Esophagus mucosa (tissue), 1 donor: ENCODE measurements at places on chromosomes 5 and 9.

GRCh38 chr5:39452846-39453245 lies 28.1 kb upstream of the DAB2 start:
- no peak for ATAC-seq

DNA sequence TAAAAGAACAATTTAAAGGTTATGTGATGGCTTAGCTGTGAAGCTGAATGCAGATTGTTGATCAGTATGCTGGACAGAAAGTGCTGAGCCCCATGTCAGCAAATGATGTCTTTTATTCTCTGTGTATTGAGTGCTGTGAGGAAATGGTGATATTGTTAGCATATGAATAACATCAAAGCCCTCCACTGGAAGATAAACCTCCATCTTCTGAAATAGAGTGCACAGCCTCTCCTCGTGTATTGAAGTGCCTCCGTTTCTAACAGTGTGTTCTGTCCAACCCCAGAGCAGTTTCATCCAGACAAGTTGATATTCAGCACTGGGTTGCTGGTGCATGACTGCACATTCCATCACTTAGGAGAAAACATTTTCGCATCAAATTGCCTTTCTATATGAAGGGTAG lies 242.9 kb downstream of the CSNK1G3 start:
- ATAC-seq = no peak

- no peak for ATAC-seq
Observed at GRCh38 chr9:33885948-33886347, 69.0 kb downstream of the UBE2R2 start.

DNA sequence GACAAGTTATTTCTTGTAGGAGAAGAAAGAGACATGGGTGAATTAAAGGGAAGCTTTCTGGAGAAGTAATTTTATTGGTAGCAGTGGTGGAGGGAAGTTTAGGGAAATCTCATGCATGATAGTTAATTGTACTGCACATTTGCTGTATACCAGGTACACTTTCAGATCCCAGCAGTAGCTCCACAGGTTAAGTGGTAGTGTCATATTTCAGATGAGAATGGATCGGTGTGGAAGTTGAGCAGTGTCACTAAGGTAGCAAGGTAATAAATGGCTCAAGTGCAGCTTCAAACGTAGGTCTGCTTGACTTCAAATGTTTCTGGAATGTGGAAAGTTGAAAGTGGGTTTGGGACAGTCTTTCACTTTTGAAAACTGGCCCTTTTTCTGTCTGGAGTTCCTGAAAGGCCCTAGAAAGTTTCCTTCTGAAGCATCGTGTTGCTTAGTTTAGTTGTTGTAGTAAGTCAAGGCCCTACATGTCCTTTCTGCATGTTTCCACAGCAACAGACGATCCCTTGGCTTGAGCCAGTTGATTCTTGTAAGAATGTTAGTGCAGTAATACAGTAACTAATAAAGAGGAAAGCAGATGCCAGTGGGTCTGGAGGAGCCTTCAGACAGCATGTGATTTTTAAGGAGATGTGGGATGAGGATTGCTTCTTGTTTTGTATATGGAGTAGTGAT lies 3.7 kb downstream of the CLTA start:
- ATAC-seq = no peak

GRCh38 chr9:83535736-83536135 lies 2.5 kb downstream of the FRMD3 start:
- ATAC-seq = no peak

DNA sequence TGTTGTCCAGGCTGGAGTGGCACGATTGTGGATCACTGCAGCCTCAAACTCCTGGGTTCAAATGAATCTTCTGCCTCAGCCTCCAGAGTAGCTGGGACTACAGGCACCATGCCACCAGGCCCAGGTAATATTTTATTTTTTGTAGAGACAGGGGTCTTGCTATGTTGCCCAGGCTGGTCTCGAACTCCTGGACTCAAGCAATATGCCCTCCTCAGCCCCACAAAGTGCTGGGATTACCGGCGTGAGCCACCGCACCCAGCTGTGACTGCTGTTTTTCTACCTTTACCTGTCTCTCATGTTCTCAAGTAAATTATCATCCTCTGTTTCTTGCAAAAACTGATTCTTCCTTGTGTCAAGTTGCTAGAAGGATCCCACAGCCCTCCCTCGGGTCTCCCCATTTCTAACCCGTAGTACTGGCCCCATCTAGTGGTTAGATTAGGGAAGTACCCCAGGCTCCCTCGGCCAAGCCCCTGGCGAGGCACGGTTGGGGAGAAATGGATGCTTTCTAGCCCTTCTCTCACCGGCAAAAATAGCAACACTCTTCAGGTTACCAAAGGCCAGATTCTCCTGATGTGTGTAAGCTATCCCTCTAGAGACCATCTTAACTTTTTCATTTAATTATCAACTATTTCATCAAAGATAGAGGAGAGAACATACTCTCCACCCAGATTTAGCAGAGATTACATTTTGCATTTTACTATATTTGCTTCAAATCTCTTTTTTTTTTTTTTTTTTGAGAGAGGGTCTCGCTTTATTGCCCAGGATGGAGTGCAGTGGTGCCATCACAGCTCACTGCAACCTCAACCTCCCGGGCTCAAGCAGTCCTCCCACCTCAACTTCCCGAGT lies 19.2 kb upstream of the TOR1B start:
- ATAC-seq = peak; percentile 90

- no peak for ATAC-seq
Observed at GRCh38 chr5:58999804-59000203, 416.9 kb downstream of the RAB3C start.

DNA sequence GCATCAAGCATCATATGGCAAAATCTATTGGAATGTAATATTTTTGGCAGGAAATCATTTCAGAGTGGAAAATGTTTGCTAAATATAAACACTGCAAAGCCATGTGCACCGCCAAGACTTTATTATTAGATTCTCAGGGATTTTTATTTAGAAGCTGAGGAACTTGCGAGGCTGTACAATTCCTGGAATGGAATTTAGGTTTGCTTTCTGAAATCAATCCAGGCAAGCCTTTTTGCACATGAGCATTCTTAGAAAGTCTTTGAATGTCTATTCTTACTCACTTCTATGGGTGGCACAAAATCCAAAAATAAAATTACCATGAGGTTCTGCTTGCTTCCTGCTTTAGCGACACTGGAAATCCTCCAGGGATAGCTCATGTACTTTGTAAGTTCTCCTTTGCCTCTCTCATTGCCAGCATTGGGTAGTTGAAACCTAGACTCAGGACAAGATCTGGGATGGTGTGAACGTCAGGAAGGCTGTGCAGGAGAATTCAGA lies 71.5 kb upstream of the PALM2AKAP2 start:
- no peak for ATAC-seq

GRCh38 chr9:99947395-99947794 lies 40.9 kb downstream of the STX17 start:
- peak; percentile 67 for ATAC-seq

GRCh38 chr5:109688970-109689739 lies 572 bp upstream of the MAN2A1 start:
- ATAC-seq = peak; percentile 96

- no peak for ATAC-seq
Observed at GRCh38 chr9:121634329-121635261, 16.8 kb upstream of the DAB2IP start.

DNA sequence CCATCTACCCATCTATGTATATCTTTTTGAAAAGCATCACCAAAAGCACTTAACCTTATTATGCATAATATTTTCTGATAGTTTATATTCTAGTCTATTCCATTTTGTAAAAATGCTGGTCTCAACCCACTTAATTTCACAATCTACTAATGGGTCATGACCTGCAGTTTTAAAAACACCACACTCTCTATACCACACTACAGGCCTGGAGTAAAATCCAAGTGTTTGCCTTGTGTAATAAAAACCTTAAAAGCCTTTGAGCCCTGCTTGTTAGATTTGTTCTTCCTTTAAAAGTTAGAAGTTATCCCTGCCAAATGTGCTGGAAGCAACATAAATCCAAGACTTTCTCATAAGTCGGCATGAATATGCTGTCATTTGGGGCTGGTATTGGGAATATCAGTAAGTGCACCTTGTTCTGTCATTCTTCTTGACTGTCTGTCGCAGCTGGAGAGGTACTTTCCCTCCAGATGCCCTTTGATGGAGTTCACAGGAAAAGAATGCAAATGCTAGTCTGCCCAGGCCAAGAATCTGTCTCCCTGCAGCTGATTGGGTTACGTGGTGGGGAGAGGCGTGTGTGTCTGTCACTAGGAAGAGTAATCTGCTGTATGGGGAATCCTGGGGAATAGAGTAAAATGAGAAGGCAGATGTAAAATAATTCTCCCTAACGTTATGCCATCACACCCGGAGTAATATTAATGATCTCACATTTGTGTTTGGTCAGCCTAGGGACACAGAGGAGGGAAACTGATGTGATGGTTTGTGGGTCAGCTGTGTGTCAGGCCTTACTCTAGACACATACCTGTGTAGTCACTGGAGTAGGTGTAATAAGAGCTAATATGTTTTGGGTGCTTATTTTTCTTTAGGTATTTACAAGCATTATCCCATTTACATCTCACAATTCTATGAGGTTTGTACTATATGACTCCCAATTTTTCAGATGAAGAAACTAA lies 79.4 kb downstream of the ZNF366 start:
- ATAC-seq = no peak
